ENCODE measurements at places on chromosomes 13 and 19. TPM values are rescaled to one million over a fixed set of nuclear protein-coding genes. Genes with fewer than 3 reads are reported as not detected.

DNA sequence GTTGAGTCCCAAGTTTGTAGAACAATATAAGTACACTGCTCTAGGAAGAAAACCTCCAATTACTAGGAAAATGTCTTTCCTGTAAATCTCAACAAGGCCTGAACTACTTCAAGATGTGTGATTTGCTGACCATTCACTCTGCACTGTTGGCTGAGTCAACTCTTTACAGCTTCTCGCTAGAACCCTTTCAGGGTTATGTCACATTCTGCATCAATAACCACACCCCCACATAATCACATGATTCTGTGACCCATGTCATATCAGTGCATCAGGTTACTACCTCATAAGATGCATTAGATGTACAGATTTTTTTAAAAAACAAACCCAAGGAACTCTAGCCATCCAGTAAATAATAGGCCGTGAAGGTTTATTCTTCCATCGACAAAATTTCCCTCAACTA, 16.1 kb upstream of the DCLK1 start:
- DNase-seq = no peak

DNA sequence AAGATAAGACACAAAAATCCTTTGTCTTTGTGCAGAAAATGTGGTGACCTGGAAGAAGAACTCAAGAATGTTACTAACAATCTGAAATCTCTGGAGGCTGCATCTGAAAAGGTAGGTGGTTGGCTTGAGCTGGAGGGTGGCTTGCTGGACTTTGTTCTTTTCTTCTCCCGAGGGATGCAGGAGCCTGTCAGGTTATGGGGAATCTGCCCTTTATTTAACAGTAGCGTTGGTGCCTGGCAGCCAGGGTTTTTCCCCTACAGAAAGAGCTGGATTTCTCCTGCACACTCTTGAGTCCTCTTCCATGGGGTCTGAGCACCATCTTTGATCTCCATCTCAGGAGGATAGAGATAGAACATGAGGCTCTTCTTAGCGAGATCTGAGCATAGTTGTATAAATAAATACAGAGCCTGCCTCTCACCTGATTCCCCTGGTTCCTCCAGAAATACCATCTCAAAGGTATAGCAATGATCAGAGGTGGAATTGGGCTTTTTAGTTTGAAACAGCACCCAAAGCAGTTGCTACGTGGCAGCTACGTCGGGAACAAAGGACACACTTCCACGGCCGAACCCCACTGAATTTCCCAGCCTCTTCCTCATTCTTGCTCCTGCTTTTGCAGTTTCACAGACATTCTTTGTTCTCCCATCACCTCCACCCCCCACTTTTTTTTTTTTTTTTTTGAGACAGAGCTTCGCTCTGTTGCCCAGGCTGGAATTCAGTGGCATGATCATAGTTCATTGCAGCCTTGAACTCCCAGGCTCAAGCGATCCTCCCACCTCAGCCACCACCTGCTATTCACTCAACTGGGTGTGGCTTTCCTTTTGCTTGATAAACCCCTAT, 12.9 kb downstream of the TPM4 start:
- DNase-seq = no peak

- DNase-seq = no peak
These were observed 12.3 kb upstream of the ARHGEF18 start for GRCh38 chr19:7336321-7336973.

- DNase-seq = no peak
These were observed 223.5 kb downstream of the KLF12 start for GRCh38 chr13:73910733-73911132.

DNA sequence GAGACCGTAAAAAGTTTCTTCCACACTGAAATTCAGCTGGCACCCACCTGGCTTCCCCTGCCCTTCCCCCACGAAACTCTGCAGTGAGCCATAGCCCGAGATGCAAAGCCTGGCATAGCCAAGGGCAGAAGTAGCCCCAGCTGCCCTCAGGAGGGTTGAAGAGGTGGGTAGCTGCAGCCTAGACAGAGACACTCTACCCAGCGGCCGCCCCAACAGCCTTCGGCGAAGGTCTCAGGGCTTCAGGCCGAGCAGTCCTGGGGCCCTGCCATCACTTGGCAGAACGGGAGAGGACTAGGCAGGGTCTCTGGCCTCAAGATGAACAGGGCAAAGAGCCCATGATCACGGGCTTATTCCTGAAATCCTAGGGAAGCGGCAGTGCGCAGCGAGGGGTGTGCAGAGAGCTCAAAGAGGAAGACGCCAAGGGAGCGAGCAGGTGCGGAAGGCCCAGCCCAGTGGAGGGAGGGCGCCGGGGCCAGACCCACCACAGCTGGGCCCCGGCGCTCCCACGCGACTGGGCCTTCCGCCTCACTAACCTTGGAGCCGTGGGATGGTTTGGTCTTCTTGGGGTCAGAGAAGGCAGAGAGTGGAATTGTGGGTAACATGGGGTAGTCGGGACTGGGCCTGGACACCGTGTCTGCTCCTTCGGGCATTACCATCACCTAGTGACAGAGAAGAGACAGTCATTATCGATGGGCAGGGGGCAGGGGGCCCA, 53.2 kb downstream of the MLLT1 start:
- DNase-seq = no peak

GRCh38 chr13:77143431-77143830, 116.5 kb upstream of the FBXL3 start:
- no peak for DNase-seq

- no peak for DNase-seq
These were observed 6.8 kb downstream of the NAPA start for GRCh38 chr19:47507924-47508553.

DNA sequence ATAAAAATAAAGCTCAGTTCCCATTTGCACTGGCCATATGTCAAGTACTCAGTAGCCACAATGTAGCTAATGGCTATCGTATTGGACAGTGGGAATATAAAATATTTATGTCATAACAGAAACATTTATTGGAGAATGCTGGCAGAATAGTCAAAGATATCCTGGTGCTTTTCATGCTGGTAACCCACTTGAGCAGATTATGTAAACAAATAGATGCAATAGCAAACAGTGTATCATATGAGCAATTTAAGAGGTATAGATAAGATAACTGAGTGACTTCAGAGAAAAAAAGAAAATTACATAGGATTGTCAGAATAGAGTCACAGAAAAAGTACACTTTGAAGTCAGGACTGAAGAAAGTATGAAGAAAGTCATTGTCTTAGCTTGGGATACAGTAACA, 426.6 kb downstream of the NDFIP2 start:
- DNase-seq = no peak

DNA sequence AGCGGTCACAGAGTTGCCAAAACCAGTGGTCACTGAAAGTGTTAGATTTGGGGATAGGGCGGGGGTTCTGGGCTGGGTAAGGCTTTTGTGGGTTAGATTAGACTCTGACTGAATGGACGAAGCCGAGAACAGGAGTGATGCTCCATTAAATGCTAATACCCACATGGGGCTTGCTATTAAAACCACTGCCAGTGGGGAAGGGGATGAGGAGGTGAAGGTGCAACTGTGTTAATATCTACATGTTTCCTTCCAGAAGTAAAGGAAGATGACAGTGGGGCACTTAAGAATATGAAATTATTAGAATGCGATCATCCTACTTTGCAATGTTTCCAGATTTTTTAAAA, 573 bp upstream of the ZNF614 start:
- no peak for DNase-seq

DNA sequence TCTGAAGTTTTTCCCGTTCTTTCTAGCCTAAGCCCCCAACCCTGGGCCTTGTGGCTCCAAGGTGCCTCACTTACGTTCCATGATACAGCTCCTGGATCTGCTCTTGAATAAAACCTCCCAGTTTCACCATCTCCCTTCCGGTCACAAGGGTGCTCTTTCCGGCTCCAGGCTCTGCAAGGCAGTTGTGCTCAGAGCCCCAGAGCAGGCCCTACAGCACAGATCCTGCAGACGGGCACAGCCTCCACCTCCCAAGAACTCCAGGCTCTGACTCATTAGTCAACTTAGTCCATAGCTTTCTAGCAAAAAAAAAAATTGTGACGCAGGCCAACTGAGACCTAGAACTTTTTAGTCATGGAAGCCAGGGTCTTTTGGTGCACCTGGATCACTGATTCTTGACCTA, 33.9 kb upstream of the SLC7A10 start:
- no peak for DNase-seq

DNA sequence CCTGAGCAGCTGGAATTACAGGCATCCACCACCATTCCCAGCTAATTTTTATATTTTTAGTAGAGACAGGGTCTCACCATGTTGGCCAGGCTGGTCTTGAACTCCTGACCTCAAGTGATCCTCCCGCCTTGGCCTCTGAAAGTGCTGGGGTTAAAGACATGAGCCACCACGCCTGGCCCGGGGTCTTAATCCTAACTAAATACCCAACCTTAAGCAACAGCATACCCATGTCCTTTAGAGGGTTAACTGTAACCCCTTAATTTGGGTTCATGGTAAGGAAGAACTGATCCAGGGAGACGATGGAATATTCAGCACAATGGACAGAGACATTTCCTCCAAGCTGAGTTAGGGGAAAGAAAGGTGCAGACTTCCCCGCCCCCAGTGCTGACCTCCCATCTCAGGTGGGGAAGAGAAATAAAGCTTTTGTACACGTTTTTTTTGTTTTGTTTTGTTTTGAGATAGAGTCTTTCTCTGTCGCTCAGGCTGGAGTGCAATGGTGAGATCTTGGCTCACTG, 8.7 kb upstream of the GALP start:
- no peak for DNase-seq

DNA sequence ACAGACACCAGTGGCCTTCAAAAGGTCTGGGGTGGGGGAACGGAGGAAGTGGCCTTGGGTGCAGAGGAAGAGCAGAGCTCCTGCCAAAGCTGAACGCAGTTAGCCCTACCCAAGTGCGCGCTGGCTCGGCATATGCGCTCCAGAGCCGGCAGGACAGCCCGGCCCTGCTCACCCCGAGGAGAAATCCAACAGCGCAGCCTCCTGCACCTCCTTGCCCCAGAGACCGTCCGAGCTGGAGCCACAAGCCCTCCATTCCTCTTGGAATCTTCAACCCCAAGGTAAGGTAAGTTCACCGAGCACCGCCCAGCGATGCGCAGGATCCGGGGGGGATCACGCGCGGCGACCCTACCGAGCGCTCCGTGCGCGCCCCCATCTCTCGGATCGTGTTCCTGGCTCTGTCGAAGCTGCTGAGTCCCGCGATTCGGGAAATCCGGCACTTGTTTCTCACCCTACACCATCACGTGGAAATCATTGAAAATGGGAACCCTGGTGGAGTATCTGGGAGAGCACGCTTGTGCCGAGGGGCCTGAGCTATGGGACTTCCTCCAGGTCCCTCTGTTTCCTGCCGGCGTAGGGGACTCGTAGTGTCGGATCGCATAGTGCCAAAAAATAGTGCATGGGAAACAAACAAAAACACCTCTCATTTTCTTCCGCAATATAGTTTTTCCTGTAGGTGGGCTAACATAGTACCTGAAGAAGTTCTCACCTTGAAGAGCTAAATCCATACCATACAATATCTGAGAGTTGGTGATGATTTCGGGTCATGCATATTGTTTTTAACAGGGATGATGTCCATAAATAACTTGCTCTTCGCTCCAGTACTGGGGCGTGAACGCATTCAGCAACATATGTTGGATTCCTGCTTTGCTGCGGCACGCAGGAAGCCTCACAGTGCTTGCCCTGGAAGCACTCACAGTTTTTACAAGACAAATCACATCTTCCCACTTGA, 9.3 kb downstream of the PDX1 start:
- DNase-seq = no peak

GRCh38 chr13:112454648-112455334, 78.6 kb downstream of the SPACA7 start:
- DNase-seq = no peak

DNA sequence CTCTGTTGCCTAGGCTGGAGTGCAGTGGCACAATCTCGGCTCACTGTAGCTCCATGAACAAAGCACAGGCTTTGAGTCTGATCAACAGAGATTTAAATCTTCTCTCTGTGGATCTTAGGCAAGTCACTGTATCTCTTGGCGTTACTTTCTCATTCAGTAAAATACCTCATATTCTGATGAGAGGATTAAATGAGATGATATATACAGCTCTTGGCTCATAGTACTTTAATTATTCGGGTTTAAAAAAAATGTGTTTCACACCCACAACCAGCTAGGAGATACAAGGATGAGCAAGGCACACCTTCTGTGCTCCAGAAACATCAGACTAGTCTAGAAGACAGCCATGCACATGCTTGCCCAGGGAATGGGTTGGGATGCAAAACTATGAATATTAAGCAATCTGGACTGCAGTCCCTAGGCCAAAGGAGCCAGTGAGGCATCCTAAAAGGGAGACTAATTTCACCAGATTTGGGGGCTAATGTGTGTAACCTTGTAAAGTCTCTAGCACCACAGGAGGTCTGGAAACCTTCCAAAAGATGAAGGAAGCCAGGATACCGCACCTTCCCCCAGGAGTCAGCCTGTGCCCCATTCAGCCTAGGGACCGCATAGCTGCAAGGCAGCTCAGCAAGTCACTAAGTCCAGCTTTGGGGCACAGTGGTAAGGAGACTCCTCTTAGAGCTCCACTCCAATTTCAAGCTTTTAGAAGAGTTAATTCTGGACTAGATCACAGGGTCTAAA, 2.5 kb downstream of the VPS36 start:
- DNase-seq = no peak

DNA sequence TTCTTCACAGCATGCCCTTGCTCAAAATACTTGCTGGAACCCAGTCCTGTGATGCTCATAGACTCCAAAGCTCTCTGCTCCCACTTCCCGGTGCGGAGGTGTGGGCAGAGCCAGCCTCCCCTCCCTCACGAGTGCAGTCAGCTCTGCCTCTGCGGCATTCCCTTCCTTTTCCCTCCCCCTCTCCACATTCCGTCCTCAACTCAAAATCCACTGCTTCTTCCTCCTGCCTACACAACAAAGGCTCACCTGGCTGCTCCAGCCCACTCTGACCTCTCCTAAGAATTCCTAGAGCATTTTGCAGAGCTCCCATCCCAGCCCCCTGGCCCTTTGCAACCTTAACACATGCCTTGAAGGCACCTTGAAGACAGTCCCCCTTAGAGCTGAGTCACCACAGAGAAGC, 527.9 kb downstream of the MYO16 start:
- no peak for DNase-seq

GRCh38 chr13:31029102-31029501, 96.6 kb downstream of the TEX26 start:
- DNase-seq = no peak

GRCh38 chr13:99671746-99672145, 170.5 kb downstream of the TM9SF2 start:
- DNase-seq = no peak

DNA sequence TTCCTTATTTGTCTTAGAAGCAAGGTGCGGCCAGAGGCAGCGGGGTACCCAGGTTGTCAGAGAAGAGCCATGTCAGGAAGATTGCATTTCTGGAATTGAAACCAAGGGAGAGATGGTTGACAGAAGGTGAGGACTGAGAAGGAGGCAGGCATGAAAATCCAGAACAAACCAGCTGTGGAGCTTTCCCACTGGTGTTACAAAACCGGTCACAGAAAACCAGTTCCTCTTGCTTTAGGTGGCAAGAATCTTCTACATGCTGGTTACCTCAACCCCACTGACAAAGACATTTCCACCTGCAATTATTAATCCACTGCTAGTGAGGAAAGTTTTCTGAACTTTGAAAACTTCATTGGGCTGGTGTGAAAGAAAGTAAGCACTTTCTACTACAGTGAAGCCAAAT, 64.0 kb upstream of the MED4 start:
- DNase-seq = no peak

GRCh38 chr13:28347456-28348371, 147.2 kb downstream of the FLT1 start:
- no peak for DNase-seq

The A1BG gene
- 1.4 TPM for polyA plus RNA-seq

The LRP3 gene
- polyA plus RNA-seq = 29.2 TPM

The ZNF585A gene
- 17.8 TPM for polyA plus RNA-seq

The MEIS3 gene
- polyA plus RNA-seq = 26.0 TPM

The CPB2 gene
- 1.4 TPM for polyA plus RNA-seq

The INSL3 gene
- 0.30 TPM for polyA plus RNA-seq

The CGB1 gene
- polyA plus RNA-seq = not detected

The MYO16 gene
- polyA plus RNA-seq = 0.26 TPM

The PALM gene
- polyA plus RNA-seq = 86.3 TPM

Measured in left renal pelvis (tissue), 4 donors.